Caco-2 (cell line): ENCODE measurements at places on chromosomes 6 and 20. TPM values are rescaled to one million over a fixed set of nuclear protein-coding genes. Genes with fewer than 3 reads are reported as not detected.

DNA sequence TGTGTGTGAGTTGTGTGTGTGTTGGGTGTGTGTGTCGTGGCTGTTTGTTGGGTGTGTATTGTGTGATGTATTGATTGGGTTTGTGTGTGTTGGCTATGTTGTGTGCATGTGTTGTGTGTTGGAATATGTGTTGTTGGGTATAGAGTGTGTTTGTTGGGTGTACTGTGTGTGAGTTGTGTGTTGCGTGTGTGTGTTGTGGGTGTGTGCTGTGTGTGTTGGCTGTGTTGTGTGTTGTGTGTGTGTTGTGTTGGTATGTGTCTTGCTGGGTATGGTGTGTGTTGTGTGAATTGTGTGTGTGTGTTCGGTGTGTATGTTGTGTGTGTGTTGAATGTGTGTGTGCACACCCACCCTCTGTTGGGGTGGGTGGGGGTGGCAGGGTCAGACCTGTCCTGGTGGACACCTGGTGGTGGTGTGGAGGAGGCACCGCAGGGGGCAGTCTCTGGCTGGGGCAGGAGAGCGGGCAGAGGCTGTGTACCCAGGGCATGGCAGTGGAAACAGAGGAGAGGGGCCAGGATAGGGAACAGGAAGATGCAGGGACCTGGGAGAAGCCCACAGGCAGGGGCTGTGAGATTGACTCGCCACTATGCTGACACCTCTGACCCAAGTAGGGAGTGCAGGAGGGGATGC, 25.5 kb upstream of the PXDC1 start:
- H3K27me3 ChIP-seq = no peaks in the 10 kb centered on the region
- no peaks in the 10 kb centered on the region for H3K4me1 ChIP-seq

- H3K27me3 ChIP-seq = no peaks in the 10 kb centered on the region
- H3K4me1 ChIP-seq = no peaks in the 10 kb centered on the region
- H3K27ac ChIP-seq = no peak overlapping the region
- H3K36me3 ChIP-seq = no peaks in the 10 kb centered on the region
- no peak overlapping the region for H3K4me3 ChIP-seq
These were observed 296.9 kb downstream of the BCKDHB start for GRCh38 chr6:80403365-80403764.

GRCh38 chr6:51349857-51350256, 531.2 kb downstream of the TFAP2B start:
- no peaks in the 10 kb centered on the region for H3K27me3 ChIP-seq
- H3K4me1 ChIP-seq = no peaks in the 10 kb centered on the region
- no peak for DNase-seq
- H3K36me3 ChIP-seq = no peaks in the 10 kb centered on the region
- no peak overlapping the region for H3K27ac ChIP-seq
- no peak overlapping the region for H3K4me3 ChIP-seq

- H3K4me1 ChIP-seq = peaks cover 16% of the 10 kb centered on the region
- peak overlapping the region; percentile 97 for H3K27ac ChIP-seq
- DNase-seq = no peak
- H3K27me3 ChIP-seq = no peaks in the 10 kb centered on the region
These were observed 367 bp downstream of the NRSN2 start for GRCh38 chr20:347317-347639.

GRCh38 chr6:142811923-142812322, 133.1 kb downstream of the HIVEP2 start:
- no peak overlapping the region for H3K27ac ChIP-seq
- no peaks in the 10 kb centered on the region for H3K4me1 ChIP-seq
- DNase-seq = no peak
- no peaks in the 10 kb centered on the region for H3K36me3 ChIP-seq
- H3K4me3 ChIP-seq = no peak overlapping the region

ULBP2 gene
- total RNA-seq = 4.8 and 4.9 TPM in 2 replicates
